ENCODE measurements at places on chromosomes 13 and 19.

GRCh38 chr13:28385362-28385761 lies 109.6 kb downstream of the FLT1 start:
- DNase-seq, result no peak

GRCh38 chr19:51333836-51334460 lies 8.0 kb downstream of the VSIG10L start:
- DNase-seq, result no peak

DNA sequence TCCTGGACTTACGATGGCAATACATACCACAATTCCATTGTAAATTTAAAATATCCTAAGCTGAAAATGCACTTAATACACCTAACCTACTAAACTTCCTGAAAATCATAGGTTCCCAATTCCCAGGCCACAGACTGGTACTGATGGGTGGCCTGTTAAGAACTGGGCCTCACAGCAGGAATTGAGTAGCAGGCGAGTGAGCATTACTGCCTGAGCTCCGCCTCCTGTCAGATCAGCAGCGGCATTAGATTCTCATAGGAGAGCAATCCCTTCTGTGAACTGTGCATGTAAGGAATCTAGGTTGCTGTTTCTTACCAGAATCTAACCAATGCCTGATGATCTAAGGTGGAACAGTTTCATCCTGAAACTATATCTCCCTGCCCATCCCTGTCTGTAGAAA lies 1670.2 kb upstream of the PCDH20 start:
- no peak for DNase-seq

- peak; percentile 12 for DNase-seq
Measured at GRCh38 chr13:97283888-97284287, 61.8 kb downstream of the MBNL2 start.

DNA sequence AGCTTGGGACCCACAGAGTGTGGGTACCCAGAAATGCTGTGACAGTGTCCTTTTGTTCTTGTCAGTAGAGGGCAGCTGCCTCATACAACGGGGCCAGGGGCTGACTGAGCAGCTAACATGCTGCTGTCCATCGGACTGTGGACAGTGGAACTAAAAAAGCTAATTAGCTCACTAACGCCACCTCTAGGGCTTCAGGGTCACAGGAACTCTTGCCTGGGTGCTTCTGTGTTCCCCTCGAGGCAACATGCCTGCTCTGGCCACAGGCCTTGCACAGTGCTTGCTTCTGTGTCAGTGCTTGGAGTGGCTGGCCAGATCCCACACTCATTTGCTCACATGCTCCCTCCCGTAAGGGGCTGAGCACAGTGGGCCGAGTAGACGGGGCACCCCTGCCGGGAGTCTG lies 377.0 kb downstream of the OLFM4 start:
- DNase-seq, result no peak

GRCh38 chr13:106183410-106184065 lies 351.9 kb downstream of the EFNB2 start:
- DNase-seq, result no peak

DNA sequence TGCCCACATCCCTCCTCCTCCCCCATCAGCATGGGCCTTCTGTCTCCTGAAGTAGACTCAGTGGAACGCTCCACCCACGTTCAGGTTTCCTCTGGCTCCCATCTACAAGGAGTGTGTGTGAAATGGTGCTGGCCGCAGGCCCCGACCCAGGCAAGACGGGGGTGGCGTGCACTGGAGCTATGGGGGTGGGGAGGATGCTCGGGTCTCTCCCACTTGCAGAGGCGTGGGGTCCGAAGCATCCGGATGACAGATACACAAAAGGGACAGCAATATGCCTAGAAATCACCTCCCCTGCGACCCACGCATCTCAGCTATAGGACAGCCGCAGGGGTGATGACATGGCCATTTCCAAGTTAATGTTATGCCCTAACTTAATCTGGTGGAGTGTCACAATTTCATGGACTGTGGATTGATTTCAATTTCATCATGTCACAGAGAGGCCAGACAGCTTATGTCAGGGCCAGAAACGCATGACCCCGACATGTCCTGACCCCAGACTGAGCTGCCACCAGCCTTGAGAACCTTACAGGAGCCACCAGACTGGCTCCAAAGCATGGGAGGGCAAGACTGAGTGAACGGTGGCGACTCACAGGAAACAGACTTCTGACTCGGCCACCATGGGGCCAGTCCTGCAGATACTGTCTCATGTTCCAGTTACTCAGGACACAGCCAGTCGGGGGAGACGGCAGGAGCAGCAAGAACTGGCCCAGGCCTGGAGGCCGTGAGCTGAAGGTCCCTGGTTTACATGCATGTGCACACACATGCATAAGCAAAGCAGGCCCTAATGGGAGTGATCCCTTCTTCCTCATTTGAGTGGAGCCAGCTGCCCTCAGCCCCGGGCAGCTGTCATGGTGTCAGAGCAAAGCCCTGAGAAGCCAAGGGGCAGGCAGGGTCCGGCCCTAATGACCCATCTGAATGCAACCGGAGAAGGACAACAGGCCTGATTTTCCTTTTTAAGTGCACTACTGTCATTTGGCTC lies 82.2 kb downstream of the SLC7A1 start:
- DNase-seq, result no peak

DNA sequence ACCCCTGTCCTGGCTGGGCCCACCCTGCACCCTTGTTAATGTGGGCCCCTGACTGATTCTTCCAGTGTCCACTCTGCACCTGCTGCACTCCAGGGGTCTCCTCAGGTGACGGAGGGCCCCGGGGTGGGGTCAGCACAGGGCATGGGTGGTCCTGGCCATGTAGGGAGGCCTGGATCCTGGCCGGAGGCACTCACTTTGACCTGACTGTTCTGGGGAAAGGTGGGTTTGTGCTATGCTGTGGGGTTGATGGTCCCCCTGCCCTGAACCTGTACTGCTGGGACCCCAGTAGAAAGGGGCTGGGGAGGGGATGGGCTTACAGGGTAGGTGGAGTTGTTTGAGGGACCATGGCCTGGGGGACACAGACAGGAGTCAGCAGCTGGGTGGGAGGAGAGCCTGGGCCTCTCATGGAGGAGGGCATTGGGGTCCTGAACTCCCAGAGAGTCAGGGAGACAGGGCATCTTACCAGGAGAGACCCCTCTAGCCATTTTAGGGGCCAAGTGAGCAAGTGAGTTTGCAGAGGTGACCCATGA lies 25.8 kb upstream of the CEACAM1 start:
- no peak for DNase-seq

All from MM.1S (cell line).